ENCODE measurements at places on chromosomes 7 and 10.

DNA sequence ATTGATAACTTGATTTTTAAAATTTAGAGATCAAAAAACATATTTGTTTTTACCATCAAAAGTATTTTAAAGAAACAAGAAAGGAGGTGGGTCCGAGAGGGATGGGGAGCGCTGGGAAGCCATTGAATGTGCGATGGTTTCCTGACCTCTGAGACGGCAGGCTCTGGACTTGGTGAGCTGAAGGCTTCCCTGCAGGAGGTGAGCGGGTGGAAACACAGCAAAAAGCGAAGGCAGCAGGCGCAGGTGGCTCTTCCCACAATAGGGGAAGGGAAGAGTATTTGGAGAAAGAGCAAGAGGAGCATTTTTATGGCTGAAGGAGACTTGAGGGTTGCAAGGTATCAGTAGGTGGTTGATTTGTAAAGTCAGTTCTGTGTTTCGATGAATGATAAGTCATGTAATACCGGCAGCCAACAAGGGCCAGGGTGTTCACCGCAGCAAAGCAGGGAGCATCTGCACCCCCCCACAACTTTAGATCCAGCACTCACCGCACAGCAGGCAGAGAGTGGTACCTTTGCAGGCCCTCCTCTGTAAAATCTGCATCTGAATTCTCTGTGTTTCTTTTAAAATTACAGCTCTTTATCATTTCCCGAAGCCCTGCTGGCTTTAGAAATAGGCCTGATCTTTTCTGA, 10.5 kb downstream of the C10orf53 start:
- no peak for DNase-seq

GRCh38 chr7:65951837-65952578, 30.0 kb downstream of the GUSB start:
- no peak for DNase-seq

DNA sequence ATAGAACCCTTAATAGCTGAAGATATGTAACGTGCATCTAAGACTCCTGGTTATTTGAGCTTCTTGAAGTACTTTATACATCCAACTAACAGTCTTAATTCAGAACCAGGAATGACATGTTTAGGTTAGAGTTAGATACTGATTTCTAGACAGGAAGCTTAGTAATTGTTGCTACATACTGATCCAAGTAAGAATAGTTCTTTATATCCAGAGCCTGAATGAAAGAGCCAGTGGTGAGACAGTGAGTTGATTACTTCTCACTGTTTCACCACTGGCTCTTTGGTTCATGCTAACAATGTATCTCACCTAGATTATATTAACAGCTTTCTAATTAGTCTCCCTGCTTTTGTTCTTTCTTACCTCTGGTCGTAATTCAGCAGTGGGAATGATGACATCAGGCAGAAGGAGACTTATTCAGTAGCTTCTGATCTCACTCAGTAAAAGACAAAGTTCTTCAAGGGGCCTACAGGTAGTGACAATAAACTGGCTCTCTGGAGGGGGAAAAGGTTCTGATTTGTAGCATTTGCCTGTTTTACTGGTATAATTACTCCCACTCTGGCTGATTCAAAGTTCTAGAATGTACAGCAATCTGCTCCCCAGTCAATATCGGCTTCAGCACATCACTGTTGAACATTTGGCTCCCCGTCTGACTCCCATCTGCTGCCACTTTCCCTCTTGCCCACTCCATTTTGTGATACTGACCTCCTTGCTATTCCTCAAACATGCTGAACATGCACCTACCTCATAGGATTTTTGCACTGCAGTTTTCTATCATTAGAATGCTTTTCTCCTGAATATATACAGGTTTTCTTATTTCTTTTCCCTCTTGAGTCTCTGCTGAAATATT, 29.1 kb downstream of the MCU start:
- no peak for DNase-seq

DNA sequence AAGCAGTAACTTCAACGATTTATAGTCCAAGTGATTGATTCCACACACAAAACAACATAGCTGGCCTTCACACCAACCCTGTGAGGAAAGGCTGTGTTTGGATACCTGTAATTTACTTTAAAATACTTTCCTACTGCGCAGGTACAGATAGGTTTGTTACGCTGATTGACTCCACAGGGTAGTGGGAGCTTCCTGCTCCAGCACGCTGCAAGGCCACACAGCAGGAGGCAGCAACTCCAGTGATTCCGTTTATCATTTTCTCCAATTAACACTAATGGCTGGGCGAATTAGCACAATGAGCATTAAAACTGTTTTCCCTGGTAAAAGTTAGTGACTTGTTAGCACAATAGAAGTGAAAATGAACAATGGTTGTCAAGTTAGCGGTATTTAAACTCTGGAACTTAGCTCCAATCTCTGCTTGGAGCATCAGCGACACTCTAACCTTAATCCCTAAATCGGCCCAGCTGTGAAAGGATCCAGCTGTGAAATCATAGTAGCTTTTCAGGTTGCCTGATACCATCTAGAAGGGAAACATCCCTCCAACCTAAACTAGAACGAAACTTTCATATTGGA, 959 bp downstream of the DCLRE1C start:
- no peak for DNase-seq

DNA sequence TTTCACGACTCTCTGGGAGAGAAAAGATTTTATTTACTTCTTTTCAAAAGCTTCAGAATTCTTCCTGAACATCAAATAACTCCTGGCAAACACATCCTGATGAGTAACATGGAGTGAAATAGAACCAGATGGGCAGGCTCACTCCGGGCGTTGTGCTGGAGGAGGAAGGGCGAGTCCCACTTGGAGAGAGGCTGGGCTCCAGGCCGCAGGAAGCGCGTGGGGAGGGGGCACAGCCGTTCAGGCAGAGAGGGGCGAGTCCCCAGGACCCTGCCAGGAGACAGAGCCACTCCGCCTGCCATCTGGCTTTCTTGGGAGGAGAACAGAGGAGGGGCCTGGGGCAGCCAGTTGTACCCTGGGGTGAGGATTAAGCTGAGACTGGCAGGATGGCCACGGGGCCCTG, 265.9 kb upstream of the ZMIZ1 start:
- DNase-seq, result no peak
